ENCODE measurements at places on chromosomes 1 and 21.

DNA sequence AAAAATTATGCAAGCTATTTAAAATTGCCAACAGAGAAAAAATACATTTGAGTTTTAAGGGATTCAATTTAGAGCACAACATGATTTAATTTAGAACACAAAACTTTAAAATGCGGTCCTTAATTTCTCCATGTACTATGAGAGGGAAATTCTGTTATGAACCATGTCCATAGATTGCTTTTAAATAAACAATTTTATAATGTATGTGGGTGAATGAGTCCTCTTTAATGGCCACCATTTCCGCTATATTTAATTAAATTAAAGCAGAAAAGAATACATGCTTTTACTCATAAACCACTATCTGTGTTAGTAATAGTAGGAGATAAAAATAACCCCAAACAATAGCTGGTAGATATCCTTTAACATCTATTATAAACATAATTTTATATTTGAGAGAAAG lies 914.6 kb downstream of the LTN1 start:
- no peak for DNase-seq

GRCh38 chr1:94866164-94866807 lies 46.1 kb downstream of the SLC44A3 start:
- DNase-seq = no peak

DNA sequence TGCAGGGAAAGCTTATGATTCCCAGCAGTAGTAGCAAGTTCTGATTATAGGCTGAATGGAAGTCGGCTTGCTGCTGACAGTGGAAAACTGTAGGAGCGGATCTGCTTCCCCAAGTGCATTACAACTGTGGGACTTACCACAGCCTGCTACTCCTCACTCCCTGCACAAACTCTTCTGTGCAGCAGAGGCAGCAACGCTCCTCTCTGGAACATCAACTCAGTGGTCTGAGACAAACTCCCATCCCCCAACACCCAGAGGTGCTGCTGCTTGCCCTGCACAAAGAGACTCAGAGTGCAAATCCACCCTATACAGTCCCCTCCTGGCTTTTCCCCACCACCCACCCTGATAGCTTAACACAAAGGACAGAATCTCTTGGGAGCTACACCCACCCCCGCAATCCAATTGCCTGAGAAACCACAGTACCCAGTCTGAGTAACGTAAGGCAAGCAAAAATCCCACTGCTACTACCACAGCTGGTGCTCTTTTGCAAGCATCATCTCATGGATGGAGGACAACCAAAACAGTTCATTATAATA lies 1455.2 kb downstream of the AMY1C start:
- DNase-seq = no peak

DNA sequence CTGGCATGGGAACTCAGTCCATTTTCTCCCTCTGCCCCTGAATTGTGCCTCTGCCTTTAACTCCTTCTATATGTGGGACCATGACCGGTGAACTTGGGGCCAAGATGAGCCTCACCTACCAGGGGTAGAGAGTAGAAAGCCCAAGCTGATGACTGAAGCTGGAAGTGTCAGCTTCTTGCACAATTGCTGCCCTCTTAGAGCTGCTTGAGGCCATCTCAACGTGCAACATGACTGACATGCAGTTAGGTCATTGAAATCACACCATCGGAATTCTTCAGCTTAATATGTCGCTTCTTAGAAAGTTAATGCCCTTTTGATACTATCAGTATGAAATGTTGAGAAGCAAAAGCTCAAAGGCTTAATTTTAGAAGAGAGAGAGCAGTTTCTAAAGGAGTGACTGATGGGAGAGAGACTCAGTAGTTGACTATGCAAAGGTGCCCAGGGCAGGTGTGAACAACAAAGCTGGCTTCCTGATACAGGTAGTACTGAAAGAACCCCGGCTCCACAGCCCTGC lies 89.4 kb upstream of the UBE2U start:
- DNase-seq = no peak

DNA sequence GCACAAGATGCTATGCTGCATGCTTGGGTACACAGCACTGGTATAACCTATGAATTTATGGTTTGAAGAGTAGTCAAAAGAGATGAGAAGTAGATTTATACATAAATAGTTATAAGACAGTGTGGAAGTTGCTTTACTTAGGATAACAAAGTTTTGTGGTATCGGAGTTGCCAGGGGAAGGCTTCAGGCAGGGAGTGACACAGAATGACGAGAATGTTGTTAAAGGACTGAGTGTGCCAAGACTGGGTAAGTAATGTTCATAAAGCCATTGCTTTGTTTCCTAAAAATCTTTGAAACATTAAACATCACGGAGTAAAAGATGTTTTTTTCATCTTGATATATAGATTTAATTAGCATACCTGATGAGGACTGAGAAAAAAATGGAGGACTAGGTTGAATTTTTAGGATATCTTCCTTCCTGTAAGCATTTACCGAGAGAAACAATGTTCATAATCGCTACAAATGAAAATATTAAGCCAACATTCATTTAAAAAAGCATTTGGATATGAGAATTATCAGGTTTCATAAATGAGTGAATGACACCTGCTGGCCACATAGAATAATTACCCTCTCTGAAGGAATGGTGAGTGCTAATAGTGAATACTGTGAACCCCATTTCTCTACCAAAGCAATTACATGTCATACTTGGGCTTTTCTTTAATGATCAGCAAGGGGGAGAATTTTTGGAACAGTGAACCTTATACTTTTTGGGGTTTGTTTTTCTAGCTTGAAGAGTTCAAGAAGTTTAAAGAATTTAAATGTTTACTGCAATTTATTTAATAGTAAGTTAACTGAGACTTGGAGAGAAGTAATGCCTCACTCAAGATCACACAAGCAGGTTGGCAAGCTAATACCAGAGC lies 28.4 kb downstream of the EXTL2 start:
- no peak for DNase-seq

DNA sequence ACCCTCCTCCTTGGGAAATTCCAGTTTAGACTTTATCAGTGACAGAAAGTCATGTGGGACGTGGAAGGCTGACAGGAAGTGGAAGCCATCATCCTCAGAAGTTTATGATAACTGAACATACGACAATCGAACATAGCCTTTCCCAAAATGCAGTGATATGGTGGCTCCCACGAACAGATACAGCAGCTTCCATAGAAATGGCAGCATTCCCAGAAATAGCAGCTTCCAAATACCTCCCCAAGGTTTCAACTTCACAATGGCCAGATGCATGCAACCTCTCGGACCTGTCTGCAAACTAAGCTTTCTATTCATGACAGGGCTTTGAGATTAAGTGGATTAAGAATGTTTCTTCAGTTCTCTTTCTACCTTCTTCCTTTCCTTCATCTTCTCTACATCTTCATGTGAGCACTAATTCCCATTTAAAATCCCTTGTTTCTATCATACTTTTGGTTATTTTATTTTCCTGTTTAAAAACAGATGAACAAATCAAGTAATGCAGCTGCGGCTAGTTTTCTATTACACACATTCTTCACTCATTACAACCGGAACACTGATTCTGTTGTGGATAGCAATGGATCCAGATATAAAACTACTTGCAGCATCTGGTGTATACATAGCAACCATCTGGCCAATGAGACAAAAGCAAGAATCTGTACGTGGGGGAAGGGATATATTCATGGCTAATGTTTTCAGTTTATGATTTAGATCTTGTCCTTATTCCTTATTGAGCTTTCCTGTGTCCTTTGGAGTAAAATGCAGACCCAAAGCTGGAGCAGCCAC lies 304.8 kb downstream of the BRINP3 start:
- DNase-seq = no peak

GRCh38 chr1:92859400-92860039 lies 27.7 kb downstream of the RPL5 start:
- DNase-seq = no peak

GRCh38 chr21:42570841-42571387 lies 57.3 kb downstream of the SLC37A1 start:
- no peak for DNase-seq

- no peak for DNase-seq
These were observed 22.7 kb upstream of the LAMC2 start for GRCh38 chr1:183163316-183163715.

All from activated CD4-positive, CD25-positive, alpha-beta regulatory T cell treated with anti-CD3 and anti-CD28 coated beads, Interleukin-2, amount 50 U/mL, for 16 hours (primary cell).